ENCODE measurements at places on chromosomes 7 and 10. TPM values are rescaled to one million over a fixed set of nuclear protein-coding genes. Genes with fewer than 3 reads are reported as not detected.

Gene RASA4B
- 2.7 TPM for total RNA-seq

Gene LIPJ
- not detected for total RNA-seq

Gene CCL24
- total RNA-seq: not detected

Gene PLPP4
- not detected for total RNA-seq

Gene SAMD9L
- 4.7 TPM for total RNA-seq

Gene GCC1
- 19.5 TPM for total RNA-seq

Gene CLRN3
- total RNA-seq: not detected

Gene TRIM74
- total RNA-seq: not detected

Gene PILRA
- 0.40 TPM for total RNA-seq

Gene LIPK
- not detected for total RNA-seq

Gene OR2A5
- not detected for total RNA-seq

Gene PRKRIP1
- total RNA-seq: 14.6 TPM

Gene HOGA1
- 1.4 TPM for total RNA-seq

Gene HABP2
- not detected for total RNA-seq

Gene HOXA10
- total RNA-seq: 9.8 TPM

- DNase-seq: no peak
Observed at GRCh38 chr10:131571865-131572264, 260.3 kb upstream of the TCERG1L start.

- no peak for DNase-seq
Observed at GRCh38 chr7:143362131-143363015, at the start of gene FAM131B. TSS of gene FAM131B (minus strand) at chr7:143362713. CDS start at chr7:143362603, 110 bp downstream.

DNA sequence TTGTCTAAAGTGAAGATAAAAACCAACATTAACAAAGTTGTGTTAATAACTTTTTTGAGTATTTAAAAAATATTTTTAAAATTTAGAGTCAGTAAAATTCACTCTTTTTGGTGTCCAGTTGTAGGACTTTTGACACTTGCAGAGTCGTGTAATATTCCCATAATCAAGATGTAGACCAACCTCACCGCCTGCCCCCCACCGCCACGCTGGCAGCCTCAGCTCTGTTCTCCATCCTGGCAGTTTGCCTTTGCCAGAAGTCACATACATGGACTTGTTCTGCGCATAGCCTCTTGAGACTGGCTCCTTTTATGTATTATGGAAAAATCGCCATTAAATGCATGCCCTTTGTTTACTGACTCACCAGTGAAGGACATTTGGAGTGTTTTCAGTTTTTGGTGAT is 27.3 kb upstream of the SYCE1 start:
- DNase-seq: no peak

GRCh38 chr7:128939861-128940410 is 2.2 kb downstream of the IRF5 start:
- DNase-seq: no peak

DNA sequence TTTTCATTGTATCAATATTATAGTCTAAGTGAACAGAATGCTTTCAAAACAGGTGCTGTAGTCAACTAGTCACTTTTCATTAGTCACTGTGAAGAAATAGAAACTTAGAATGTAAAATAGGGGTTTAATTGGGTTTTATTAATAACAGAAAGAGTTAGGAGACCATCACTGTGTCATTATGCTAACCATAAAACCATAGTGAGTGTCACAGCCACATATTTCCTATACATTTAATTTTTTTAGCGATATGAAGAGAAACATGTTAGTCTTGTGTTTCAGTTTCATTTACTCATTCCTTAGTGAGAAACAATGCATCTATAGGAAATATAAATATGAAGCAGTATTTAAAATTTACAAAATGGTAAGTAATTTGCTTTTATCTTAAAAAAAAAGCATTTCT is 22.2 kb downstream of the SPAG6 start:
- DNase-seq: no peak

- no peak for DNase-seq
Observed at GRCh38 chr10:130774871-130775270, 536.6 kb downstream of the TCERG1L start.

DNA sequence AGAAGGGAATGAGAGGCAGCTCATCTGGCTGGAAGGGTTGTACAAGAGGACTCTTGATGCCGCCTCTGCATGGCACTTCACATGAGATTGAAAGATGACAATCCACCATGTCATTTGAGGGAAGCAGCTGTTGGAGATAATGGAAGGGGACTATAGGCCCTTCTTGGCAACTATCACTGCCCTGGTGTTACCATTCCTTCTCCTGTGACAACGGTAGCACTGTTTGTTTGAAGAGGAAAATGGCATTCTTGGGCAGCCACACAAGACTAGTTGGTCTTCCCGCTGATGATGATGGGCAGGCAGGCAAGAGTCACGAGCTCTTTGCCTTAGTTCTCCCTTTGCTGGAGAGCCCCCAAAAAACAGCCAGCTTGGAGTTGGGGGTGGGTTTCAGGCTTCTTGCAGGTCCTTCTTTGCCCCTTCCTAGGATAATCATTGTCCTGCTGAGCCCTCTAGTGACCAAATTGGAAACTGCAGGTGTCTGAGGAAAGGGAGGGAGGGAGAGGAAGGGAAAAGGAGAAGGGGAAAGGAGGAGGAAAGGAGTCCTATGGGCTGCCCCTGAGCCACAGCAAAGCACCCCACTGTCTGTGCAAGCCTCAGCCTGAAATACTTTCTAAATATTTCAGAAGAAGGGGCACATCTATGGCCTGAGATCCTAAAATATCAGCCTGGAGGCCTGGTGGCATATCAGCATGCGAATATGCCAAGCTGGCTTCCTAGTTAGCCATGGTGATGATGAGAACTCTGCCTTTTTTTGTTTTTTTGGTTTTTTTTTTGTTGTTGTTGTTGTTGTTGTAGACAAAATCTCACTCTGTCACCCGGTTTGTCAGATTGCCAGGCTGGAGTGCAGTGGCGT is 165.6 kb upstream of the KMT2E start:
- DNase-seq: peak; percentile 62

DNA sequence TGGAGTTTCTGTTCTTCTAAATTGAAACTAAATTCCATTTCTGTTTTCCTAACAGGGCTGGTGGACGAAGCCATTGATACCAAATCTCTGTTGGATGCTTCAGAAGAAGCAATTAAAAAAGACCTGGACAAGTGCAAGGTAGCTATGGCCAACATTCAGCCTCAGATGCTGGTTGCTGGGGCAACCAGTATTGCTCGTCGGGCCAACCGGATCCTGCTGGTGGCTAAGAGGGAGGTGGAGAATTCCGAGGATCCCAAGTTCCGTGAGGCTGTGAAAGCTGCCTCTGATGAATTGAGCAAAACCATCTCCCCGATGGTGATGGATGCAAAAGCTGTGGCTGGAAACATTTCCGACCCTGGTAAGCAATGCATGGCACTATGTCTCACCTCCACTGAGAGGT is 45.6 kb downstream of the AP3M1 start:
- no peak for DNase-seq

- no peak for DNase-seq
Observed at GRCh38 chr10:103742824-103743223, 112.6 kb downstream of the SH3PXD2A start.

- no peak for DNase-seq
Observed at GRCh38 chr7:179948-180694, 12.2 kb upstream of the FAM20C start.

GRCh38 chr10:108905821-108906220 is 1017.5 kb downstream of the XPNPEP1 start:
- DNase-seq: no peak

- DNase-seq: no peak
Observed at GRCh38 chr7:100132126-100132525, 5.4 kb downstream of the MBLAC1 start.

GRCh38 chr10:16943295-16944285 is 126.4 kb upstream of the RSU1 start:
- no peak for DNase-seq

- no peak for DNase-seq
Observed at GRCh38 chr7:117942780-117943179, 69.5 kb upstream of the CTTNBP2 start.

- DNase-seq: no peak
Observed at GRCh38 chr7:96337519-96337918, 15.6 kb upstream of the SLC25A13 start.

GRCh38 chr7:149292462-149292823 is 30.4 kb downstream of the ZNF783 start:
- no peak for DNase-seq

DNA sequence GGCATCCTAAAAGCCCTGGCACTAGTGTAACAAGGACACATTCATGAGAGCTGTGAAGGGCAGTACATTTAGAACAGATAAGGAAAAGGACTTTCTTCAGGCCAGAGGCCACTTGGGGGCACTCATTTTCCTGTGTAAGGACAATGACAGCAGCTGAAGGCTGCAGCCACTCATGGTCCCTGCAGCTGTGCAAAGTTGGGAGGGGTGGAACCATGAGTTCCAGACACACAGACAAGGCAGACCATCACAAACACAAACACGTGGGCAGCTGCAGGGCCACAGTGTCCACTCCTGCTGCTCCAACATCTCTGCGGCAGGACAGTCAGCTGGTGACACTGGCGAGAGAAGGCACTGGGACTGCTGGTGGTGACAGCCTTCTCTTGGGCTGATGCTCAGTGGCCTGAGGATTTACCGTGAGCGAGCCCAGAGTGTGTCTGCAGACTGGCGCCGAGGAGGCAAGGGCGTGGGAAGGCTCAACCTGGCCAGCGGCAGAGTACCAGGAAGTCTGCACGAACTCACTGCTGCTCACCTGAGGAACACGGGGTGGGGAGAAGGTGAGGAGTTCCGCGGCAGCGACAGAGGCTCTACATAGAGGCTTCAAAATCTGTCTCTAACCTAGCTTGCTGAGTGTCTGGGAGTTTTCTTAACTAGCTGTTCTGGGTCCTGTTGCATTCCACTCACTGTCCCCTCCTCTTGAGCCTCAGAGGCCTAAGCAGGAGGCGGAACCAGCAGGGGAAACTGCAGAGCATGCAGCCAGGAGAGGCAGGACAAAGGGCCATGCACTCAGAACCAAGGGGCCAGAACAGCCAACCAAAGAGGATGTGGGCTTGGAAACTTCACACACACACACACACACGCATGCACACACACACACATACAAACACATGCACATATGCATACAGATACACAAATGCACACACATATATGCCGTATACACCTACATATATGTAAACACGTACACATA is 76.5 kb upstream of the DDC start:
- no peak for DNase-seq

GRCh38 chr7:136938476-136938875 is 70.0 kb downstream of the CHRM2 start:
- no peak for DNase-seq

- no peak for DNase-seq
Observed at GRCh38 chr10:65395631-65396030, 1530.2 kb upstream of the LRRTM3 start.

DNA sequence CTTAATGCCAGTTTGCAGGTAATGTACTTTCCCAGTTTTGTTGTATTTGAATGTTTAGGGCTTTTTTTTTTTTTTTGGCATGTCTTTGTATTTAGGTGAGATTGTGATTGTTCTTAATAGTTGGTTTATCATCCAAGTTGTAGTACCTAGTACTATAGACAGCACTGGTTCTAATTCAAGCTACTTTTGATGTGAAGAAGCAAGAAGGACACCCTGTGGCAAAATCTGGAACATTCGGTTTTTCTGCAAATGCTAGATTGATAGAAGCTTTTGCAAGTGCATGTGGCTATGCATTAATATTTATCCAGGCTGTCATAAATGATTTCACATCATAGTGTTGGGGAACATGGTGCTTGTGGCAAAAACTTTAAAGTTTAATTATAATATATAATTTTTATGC is 248.9 kb downstream of the FOXP2 start:
- DNase-seq: peak; percentile 35

- DNase-seq: no peak
Observed at GRCh38 chr7:67724955-67725354, 728.3 kb downstream of the TYW1 start.

DNA sequence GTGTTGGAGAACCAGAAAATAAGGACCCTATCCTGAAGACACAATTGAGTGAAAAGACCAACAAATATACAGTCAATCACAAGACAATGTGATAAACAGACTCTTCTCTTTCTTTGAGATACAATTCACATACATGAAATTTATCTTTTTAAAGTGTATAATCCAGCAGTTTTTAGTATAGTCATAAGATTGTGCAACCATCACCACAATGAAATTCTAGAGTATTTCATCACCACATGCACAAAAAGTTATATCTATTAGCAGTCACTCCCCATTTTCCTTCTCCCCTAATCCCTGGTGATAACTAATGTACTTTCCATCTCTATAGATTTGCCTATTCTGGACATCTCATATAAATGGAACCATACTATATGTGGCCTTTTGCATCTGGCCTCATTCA is 8.2 kb upstream of the SORBS1 start:
- DNase-seq: no peak

- DNase-seq: no peak
Observed at GRCh38 chr7:158123753-158124152, 463.9 kb downstream of the PTPRN2 start.

Measured in NCI-H460 (cell line).